Activated CD8-positive, alpha-beta T cell treated with anti-CD3 and anti-CD28 coated beads, Interleukin-2, amount 10 ng/mL, durations not matched to agents 7 days and 5 days (primary cell): ENCODE measurements at places on chromosomes 12 and 14. TPM values are rescaled to one million over a fixed set of nuclear protein-coding genes. Genes with fewer than 3 reads are reported as not detected.
A peak's percentile ranks its signal among the peaks of the same experiment; 100 is the strongest.

GRCh38 chr12:172732-173161 is 41.2 kb downstream of the SLC6A12 start:
- no peak for DNase-seq

GRCh38 chr12:100266585-100266834 is 369 bp downstream of the DEPDC4 start:
- peak; percentile 95 for DNase-seq

DNA sequence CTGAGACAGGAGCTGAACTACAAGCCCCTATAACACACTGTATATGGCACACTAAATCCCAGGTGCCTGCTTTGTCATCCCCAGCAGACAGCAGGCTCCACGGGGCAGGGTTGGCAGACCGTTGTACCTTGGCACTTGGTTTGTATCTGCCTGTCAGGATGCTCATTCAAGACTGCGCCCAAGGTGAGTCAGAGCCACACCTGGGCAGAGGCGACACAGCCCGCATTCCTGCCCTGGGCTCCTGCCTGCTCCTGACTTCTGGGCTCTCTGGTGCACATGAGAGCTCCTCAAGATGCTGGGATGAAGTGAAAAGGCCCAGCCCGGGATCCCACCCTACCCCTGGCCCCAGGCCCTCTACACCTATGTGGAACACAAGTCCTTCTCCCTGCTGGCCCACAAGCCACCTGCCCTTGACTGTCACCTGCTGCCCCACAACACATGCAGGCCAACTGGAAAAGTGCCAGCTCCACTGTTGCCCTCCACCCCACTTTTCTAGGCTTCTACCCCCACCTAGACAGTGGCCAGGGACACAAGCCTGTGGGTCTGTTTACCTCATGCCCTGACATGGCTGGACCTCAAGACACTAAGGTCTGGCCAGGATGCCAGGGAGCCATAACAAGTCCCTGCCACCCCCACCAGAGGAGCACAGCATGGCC is 30.8 kb upstream of the PNMA1 start:
- DNase-seq, result no peak

- no peak for DNase-seq
Measured at GRCh38 chr12:66692170-66692569, 13.3 kb upstream of the GRIP1 start.

DNA sequence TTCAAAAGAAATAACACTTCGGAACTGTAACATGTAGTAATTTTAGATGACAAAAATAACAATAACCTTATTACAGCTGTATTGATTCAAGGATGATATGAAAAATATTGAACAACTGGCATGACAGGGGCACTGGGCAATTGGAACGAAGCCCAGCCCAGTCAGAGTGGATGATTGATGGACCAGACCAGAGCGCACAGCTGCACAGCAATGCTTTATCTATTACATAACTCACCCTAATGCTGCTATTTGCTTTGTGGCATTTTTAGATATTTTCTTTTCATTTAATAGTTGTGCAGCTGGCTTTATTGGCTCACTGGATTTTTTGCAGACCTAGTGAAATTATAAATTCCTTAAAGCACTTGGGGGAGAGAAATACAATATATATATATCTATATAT is 26.9 kb upstream of the FERMT2 start:
- DNase-seq, result no peak

TC2N gene
- 120 TPM for total RNA-seq

WBP11 gene
- total RNA-seq, result 98.6 TPM

GPRC5A gene
- not detected for total RNA-seq

MYF5 gene
- total RNA-seq, result not detected

GRCh38 chr12:86293682-86294240 is 37.6 kb upstream of the MGAT4C start:
- DNase-seq, result no peak

GRCh38 chr14:28745176-28745575 is 21.4 kb upstream of the FOXG1 start:
- no peak for DNase-seq

- no peak for DNase-seq
Measured at GRCh38 chr12:12018454-12018853, 52.3 kb upstream of the BCL2L14 start.

- no peak for DNase-seq
Measured at GRCh38 chr12:71393625-71394024, 46.0 kb upstream of the LGR5 start.

MIS18BP1 gene
- total RNA-seq, result 71.8 TPM

CCER1 gene
- total RNA-seq, result not detected

DNA sequence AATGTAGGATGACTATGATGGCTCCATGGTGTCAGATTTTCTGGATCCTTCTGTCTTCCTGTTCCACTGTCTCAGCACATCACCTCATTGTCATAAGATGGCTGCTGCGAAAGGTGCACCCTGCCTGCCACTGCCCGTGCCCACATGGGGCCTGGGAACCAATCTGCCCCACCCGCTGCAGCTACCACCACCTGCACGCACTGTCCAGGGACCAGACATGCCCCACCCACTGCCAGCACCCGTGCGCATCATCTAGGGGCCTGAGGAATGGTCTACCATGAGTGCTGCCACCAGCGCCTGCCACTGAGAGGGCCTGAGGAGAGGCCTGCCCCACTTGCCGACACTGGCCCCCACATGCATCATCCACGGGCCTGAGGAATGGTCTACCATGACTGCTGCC is 23.8 kb downstream of the CYP46A1 start:
- DNase-seq, result no peak

CLEC6A gene
- not detected for total RNA-seq

- no peak for DNase-seq
Measured at GRCh38 chr14:23555533-23555881, 564 bp upstream of the THTPA start.

GRCh38 chr12:76866151-76866567 is 12.7 kb downstream of the CSRP2 start:
- DNase-seq, result no peak

KRT75 gene
- not detected for total RNA-seq

RNF212B gene
- not detected for total RNA-seq

- no peak for DNase-seq
Measured at GRCh38 chr12:58732894-58733293, 187.4 kb downstream of the LRIG3 start.

SIX6 gene
- not detected for total RNA-seq

SLC35F4 gene
- not detected for total RNA-seq
